ENCODE measurements at places on chromosomes 4 and X.

DNA sequence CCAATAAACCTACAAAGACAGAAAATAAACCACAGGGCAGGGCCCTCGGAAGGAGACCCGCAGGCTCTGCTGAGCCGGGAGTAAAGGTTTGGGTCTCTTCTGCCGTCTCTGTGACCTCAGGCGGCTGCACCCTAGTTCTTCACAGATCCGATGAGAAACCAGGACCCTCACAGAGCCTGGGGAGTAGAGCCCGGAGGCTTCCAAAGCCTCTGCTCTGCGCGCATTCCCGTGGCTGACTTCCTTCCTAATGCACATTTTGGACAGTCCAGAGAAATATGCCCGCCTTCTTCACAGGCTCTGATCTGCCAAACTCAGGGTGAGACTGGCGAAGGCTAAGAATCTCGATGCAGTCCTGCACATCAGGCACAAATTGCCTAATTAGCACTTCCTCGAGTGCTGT lies 245.5 kb downstream of the EVC2 start:
- DNase-seq = no peak

- no peak for DNase-seq
These were observed 170.9 kb downstream of the COL25A1 start for GRCh38 chr4:109131559-109131958.

DNA sequence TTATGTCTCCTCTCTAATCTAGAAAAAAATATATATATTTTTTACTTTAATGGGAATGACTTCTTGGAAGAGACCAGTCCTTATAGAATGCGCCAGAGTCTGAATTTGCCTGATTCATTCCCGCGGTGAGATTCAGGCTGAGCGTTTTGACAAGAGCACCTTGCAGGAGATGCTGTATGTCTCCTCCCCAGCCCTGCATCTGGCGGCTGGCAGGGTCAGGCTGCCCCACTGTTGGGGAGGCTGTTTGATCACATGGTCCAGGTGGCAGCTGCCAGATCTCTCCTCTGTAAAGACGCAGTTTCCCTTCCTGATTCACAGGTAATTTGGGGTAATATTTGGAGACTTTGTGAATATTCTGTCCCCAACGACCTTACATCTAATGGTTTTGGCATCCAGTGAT lies 9.7 kb downstream of the PDZD4 start:
- no peak for DNase-seq

DNA sequence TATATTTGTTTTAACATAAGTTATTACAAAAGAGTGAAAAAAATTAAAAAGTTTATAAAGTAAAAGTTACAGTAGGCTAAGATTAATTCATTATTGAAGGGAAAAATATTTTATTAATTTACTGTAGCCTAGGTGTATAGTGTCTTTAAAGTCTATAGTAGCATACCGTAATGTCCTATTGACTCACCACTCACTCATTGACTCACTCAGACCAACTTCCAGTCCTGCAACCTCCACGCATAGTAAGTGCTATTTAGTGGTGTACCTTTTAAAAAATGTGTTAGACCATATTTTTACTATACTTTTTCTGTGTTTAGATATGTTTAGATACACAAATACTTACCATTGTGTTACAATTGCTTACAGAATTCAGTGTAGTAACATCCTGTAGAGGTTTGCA lies 841.1 kb downstream of the CENPC start:
- DNase-seq = no peak

GRCh38 chrX:118116713-118117550 lies at the start of gene KLHL13:
Gene KLHL13, minus strand, starts transcription at chrX:118116810. Its CDS starts 88,337 bp downstream, at chrX:118028473.
- DNase-seq = peak; percentile 34

DNA sequence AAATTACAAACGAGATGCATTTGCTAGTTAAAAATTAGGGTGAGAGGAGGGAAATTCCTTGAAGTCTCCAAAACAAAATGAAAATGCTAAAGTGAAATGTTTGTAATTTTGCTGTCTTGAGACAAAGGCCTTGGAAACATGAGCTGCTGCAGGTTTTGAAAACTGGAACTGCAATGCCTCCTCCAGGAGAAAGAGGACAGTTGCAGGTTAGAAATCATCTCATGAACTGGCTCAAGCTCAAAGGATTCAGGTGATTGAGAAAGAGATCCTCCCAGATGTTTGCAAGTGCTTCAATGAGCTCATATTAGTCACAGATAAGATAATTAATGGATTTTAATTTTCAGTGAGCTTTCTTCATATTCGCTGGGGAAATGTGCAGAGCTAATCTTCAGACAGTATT lies 32.4 kb downstream of the SMPX start:
- peak; percentile 9 for DNase-seq

GRCh38 chr4:125420526-125420925 lies 105.8 kb downstream of the FAT4 start:
- no peak for DNase-seq

DNA sequence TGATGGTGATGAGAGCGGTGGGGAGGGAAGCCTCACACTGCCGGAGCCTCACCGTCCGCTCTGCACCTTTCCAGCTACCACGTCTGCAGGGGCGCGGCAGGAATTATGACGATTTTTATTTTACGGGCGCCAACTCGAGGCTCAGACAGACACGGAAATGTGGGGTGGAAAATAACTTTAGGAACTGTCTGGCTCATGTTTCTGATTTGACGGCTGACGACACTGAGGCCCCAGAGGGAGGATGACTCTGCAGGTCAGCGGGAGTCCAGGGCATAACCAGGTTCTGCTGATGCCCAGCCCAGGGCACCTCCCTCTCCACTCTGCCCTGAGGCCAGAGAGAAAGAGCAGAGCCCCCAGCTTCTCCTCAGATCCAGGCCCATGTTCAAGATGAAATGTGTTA lies 43.9 kb downstream of the C4orf50 start:
- no peak for DNase-seq

DNA sequence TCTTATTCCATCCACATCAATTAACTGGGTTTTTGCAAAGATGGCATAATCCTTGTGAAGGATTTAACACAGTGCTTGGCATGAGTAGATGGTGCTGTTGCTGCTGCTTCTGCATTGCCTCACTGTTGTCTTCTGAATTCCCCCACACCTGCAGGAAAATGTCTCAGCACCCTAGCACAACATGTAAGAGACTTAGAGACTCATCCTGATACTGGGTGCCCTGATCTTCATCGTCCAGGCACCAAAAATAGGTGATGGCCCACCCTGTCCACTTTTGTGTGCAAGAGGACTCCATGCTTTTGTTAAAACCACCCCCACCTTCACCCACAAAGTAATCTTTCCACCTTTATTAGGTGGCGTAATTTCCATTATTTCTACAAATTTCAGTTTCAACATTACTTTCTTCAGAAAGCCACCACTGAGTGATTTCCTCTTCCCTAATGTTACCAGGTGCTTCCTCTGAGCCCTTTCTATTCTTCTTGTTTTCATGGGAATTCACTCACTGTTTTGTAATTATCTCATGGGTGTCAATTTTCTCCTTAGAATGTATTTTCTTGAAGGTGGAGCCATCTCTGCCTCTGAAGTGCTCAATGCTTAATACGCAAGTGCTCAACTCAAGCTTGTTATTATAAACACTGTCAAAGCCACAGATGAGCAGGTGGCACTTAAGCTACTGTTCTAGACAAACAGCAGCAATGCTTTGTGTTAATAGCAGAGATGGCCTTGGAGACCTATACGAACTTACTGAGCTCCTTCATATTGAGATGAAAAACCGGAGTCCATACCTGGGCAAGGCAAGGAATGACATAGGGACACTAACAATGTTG lies 89.5 kb downstream of the HS3ST1 start:
- no peak for DNase-seq

- DNase-seq = no peak
These were observed 27.6 kb upstream of the FGFR3 start for GRCh38 chr4:1765409-1766072.

DNA sequence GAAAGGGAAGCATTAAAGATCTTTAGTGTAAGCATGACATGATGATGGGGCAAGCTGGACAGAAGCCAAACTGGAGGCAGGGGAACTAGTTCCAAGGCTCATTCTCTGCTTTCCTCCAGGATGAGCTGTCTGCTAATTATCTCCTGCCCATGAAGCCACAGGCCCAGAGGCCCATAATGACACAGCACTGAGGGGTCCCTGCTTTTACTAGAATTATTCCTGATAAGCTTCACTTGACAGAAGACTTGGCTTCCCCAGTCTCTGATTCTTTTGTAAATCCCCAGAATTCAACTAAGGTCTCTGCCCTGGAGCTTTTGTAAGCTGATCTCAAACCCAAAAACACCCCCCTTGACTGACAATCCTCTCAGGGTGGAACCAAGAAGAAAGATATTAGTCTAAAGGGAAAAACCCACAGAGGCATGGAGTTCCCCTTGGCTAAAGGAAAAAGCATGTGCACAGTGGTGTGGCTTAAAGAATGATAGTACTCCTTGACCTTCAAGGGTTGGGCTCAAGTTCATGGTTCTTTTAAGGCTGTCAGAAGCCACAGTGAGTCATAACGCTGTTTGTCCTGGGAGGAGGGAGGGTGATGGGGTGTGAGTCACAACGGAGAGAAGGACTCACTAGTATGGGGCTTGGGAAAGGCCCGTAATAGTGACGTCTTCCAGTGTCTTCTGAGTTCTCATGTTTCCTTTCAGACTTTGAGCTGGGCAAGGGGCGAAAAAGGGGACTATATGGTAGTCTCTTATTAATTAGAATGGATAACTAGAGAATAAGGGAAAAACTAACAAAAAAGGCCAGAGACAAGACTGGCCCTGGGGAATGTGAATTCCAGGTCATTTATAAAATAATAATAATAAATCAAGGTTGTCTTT lies 146.0 kb upstream of the CPEB2 start:
- peak; percentile 96 for DNase-seq

GRCh38 chr4:243426-243825 lies 61.8 kb downstream of the ZNF732 start:
- DNase-seq = no peak

DNA sequence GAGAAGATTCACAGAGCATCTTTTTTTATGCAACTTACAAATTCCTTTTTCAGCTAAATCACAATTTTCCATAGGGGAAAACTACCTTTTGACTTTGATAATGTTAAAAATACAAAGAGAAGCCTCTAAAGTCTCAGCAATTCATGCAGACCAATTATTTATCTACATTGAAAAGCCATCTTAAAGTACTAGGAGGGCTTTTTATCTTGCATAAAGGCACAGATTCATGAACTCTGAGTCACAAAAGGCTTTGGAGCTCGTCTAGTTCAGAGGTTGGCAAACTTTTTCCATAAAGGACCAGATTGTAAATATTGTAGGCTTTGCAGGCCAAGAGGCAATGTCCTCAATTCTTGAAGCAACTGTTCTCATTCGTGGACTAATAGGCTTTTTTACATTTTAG lies 210.4 kb upstream of the HDX start:
- DNase-seq = no peak
